ENCODE measurements at places on chromosomes 13 and 19.

DNA sequence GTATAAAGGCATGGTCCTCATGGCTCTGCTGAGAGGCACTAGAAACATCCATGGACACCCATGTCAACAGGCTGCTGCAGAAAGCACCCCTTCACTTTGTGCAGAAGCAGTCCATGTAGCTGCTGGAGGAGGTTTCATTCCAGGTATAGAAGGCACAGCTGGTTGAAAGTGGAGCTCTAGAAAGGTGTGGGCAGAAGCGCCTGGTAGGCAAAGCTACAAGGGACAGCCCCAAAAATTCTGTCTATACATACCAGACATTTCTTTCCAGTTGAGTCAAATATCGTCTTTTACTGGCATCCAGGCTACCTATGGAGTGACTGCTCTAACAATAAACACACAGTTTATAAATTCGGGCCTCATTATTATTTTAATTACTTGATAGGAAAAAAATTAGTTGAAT lies 129.3 kb downstream of the ENOX1 start:
- DNase-seq, result no peak

DNA sequence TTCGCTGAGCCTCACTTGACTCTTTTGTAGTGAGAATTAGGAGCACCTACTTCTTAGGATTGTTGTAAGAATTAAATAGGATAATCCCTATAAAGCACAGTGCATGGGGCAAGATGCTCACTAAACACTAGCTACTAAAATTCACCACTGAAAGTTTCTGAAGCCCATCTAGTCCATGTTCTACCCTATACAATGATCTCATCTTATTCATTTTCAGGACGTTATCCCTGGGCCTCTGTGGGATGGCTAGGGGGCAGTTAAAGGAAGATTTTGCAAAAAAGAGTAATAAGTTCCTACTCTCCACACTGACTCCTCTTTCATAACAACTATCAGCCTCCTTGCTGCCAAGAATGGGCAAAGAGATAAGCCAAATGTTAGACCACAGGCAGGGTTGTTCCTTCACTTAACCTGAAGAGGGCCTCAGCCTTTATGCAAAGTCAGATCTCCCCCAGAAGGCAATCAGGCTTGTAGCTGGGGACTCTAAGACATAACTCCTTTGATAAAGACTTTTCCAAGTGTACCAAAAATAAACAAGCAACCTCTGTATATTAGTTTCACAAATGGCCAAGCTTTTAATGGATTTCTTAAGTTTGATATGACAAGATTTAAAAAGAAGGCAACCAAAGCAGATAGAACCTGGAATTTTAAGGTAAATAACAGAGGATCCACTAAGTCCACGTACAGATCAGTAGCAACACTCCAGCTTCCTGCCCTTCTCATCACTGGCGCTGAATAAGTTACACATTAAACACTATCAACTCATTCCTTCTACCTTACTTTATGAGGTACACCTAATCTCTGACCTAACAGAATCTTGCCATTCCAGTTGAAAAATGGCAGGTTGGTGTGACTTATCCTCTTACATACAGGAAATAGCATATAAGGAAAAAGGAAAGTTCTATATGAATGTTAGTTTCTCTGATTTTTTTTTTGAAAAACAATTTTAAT lies 44.4 kb downstream of the ELF1 start:
- DNase-seq, result no peak

DNA sequence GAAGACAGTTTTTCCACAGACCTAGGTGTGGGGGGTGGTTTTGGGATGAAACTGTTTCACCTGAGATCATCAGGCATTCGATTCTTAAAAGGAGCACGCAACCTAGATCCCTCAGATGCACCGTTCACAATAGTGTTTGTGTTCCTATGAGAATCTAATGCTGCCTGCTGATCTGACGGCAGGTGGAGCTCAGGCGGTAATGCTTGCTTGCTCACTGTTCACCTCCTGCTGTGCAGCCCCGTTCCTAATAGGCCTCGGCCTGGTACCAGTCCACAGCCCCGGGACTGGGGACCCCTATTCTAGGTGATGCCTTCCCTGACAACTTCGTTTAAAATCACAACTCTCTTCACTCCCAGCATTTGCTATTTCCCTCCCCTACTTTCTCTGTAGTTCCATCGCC lies 149.6 kb downstream of the IER2 start:
- no peak for DNase-seq

GRCh38 chr19:18397242-18398202 lies at the start of gene LRRC25:
TSS of gene LRRC25 (minus strand) at chr19:18397622. CDS start at chr19:18396963, 659 bp downstream.
- DNase-seq, result no peak

DNA sequence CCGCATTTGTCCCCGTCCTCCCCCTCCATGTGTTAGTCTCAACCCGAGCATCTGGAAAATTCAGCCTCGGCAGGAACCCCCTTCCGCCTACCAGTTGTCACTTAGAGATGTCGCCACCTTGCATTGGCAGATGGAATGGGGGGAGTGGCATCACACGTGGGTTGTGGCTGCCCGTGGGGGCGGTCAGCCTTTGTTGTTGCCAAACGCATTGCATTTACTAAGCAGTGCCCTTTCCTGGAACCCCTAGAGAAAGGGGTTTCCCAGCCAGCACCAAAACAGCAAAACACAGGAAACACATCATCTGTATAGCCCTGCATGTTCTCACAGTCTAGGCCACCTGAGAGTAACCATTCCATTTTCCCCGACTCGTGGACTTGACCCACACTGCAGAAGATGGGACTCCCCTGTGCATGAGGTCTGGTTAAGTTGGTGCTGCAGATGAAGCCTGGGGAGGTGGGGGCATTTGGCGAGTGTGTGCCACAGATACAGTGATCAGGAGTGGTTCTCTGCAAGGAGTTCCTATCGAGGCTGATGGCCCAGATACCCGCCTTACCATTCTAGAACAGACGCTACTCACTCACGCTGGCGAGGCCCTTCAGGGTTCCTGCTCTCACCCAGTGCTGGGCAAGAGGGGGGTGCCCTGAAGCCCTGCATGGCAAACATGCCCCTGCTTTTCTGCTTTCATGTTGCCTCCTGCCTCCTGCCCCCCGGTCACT lies 38.3 kb downstream of the TMED1 start:
- no peak for DNase-seq

- DNase-seq, result no peak
These were observed 14.7 kb downstream of the CILP2 start for GRCh38 chr19:19552798-19553197.

GRCh38 chr19:17778968-17779929 lies 15.7 kb upstream of the B3GNT3 start:
- no peak for DNase-seq

DNA sequence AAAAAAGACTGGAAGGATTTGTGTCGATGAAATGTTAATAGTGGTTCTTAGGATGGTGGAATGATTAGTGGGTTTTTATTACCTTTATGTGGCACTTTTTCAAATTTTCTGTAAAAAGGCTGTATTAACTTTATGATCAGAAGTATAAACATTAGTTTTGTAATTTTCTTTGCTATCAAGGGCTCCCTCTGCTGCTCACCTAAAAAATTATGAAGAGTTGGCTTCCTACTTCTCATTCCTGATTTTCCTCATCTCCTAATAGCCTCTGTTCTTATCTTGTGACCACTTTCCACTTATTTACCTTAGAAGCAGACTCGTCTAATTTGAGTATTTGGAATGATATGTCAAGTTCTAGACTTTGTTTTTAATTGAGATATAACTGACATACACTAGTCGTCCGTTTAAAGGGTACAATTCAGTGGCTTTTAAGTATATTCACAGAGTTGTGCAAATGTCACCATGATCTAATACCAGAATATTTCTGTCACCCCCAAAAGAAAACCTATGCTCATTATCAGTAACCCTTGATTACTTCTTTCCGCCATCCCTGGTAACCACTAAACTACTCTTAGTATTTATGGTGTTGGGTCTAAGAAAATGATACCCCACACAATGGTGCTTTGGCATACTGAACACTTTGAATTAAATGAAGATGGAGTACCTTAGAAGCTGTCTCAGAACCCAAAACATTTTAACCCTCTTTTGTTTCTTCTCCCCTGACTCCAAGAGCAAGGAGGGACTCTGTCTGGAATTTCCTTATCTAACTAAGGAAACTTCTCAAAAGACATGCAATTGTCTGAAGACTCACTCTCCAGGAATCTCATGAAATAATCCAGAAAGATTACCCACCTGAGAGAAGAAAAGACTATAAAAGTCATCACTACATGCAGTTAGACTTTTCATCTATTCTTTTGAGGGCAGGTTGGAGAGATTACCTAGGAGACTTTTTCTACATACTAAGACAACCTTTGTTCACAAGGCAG lies 311.3 kb downstream of the DLEU7 start:
- no peak for DNase-seq

DNA sequence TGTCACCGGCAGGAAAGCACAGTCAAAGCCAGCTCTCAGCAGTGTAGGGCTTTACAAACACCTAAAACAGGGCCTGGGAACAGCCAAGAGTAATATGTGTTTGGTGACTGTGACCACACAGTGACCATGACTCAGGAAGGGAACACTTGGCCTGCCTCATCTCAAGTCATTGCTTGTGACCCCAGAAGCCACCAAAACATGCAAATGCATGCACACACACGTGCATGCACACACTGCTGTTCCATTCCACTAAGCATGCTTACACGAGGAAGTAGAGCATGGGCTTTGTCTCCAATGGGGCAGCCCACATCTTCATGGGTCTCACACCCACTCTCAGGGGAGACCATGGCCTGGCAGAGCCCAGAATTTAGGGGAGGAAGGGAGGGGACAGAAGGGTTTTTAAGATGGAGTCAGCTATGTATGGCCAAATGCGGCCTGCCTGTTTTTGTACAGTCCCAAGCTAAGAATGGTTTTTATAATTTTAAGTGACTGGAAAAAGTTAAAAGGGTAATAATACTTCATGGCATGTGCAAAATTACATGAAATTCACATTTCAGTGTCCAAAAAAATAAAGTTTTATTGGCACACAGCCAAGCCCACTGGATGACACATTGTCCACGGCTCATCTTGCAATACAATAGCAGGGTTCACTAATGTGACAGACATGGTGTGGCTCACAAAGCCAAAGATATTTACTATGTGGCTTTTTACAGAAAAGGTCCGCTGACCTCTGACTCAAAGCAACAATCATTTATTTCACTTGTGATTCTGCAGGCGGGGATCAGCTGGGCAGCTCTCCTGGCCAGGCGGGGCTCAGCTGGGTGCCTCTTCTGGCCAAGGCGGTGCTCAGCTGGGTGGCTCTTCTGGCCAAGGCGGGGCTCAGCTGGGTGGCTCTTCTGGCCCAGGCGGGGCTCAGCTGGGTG lies 17.3 kb downstream of the ZFR2 start:
- no peak for DNase-seq

DNA sequence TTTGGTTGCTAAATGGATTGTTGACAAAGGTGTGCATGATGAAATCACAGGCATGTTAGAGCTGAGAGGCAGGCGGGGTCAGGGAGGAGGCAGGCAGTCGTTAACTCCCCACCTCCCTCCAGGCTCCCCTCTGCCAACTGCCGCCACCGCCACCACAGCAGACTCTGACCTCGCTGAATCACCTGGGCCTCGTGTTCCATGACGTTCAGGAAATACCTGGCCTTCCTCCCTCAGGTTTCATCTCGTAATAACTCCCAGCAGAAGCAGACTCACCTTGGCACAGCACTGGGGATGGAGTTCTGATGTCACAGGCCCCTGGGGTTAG lies 198.5 kb downstream of the KATNAL1 start:
- no peak for DNase-seq

- DNase-seq, result no peak
These were observed 556.3 kb downstream of the PCDH17 start for GRCh38 chr13:58187881-58188280.

- DNase-seq, result no peak
These were observed 105.7 kb upstream of the RAP2A start for GRCh38 chr13:97328222-97328790.

DNA sequence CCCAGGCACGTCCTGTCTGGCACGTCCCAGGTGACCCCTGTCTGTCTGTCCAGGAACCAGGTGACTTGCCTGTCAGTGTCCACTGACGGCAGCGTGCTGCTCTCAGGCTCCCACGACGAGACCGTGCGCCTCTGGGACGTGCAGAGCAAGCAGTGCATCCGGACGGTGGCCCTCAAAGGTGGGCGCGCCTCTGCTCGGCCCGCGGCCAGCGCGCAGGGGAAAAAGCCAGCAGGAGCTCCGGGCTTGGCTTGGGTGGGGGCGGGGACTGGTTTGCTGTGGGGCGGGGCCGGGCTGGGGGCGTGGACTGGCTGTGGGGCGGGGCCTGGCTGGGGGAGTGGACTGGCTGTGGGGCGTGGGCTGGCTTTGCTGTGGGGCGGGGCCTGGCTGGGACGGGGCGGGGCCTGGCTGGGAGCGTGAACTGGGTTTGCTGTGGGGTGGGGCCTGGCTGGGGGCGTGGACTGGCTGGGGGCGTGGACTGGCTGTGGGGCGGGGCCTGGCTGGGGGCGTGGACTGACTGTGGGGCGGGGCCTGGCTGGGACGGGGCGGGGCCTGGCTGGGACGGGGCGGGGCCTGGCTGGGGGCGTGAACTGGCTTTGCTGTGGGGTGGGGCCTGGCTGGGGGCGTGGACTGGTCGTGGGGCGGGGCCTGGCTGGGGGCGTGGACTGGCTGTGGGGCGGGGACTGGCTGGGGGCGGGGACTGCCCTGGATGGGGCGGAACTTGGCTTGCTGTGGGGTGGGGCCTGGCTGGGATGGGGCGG lies 7.2 kb downstream of the WDR18 start:
- no peak for DNase-seq

DNA sequence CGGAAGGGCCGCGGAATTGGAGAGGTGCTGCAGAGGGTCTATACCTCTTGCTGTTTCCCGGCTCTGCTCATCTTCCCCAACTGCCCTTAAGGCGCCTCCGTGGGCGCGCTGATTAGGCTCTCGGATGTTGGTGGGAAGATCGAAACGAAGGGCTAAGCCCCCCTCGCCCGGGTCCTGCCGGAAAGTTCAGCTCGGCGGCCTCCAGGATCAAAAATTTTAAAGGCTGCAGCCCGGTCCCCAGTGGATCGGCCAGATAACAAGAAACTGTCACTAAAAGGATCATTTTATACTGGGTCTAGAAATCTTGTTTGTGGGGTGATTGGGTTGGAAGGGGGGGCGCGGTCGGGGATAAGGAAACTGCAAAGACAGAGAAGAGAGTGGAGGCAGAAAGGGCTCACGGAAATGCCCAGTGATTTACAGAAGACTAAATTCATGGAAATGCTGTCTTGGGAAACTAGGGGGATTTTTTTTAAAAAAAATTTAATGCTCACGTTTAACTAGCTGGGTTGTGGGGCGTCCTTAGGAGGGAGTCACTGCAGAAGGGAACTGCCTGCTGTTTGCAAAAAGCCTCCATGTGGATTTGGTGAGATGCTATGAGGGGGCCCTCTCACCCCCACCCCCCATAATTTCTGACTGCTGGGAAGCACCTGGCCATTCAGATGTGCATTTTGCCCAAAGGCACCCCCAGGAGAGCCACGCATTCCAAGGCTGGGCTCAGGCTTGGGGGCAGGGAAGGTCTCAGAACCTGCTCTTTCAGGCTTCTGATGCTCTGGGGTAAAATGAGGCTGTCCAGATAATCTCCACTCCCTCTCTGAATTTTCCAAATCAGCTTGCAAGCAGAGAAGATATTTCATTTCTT lies 7.7 kb downstream of the CDX2 start:
- no peak for DNase-seq

- no peak for DNase-seq
These were observed 20.9 kb downstream of the COG6 start for GRCh38 chr13:39676315-39676876.

- DNase-seq, result no peak
These were observed 12.4 kb downstream of the PRR36 start for GRCh38 chr19:7861619-7862412.

GRCh38 chr19:45468803-45469131 lies 971 bp downstream of the FOSB start:
- DNase-seq, result no peak

GRCh38 chr13:44397766-44398223 lies 24.2 kb downstream of the SERP2 start:
- no peak for DNase-seq

GRCh38 chr19:530134-531008 lies 1.2 kb upstream of the CDC34 start:
- no peak for DNase-seq

Data from cortex of kidney (tissue), 1 donor.